NCI-H187 (cell line): ENCODE measurements at places on chromosomes 3 and 15.

- no peak for DNase-seq
These were observed 178.1 kb upstream of the TSC22D2 start for GRCh38 chr3:150230037-150230436.

DNA sequence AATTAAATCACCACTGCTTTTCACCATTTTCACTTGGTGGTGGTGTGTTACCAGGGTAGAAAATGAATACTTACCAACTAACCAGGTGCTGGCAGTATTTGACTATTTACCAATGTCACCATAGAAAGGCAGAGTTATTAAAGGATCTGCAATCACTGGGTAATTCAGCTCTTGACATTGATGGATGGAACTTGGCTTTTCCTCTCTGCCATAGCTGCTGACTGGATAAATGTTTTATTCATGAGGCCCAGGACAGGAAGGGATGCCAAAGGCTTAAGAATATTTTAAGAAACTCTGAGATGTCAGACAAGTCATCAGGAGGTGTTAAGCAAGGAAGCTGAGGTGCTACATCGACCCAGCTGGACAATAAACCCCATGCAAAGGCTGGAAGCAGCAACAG is 495.5 kb upstream of the CFAP20DC start:
- no peak for DNase-seq

DNA sequence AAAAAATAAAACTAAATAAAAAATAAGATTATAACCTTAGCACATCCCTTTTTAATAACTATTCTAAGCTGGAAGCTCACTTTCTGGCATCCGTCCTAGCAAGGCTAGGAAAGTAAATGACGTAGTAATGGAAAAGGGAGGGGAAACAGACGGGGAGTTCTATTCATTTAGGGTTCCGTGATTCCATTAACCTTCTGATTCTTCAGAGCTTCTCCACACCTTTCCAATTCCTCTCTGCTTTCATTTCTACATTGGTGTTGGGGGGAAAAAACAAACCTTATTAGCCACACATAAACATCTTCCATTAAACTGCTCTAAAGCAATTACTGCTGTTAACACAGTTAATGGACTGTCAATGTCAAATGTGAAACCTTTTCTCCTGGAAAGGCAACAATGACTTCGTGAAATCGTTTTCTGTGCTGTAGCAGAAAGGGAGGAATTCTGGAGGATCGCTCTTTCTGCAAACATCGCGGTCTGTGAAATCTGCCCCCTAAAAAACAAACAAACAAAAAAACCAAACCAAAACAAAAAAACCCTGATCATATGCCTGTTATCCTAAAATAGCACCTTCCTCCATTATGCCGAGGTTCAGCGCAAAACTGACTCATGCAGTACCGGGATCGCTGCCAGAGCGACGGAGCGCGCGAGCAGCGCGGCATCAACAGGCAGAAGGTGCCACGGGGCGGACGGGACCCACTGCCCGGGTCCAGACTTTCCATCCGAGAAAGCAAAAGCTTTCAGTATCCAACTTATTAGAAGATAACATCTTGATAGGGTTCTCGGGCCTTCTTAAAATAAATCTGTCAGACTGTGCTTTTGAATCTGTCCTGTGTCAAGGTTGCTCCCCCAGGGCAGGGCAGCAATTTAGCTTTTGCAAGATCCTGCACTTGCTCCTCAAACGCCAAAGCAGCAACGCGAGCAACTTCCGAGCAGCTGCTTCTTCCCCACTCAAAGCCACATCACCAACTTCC is 156.2 kb downstream of the FGF12 start:
- DNase-seq: no peak

- no peak for DNase-seq
These were observed 321.8 kb downstream of the TBC1D5 start for GRCh38 chr3:17420668-17421067.

DNA sequence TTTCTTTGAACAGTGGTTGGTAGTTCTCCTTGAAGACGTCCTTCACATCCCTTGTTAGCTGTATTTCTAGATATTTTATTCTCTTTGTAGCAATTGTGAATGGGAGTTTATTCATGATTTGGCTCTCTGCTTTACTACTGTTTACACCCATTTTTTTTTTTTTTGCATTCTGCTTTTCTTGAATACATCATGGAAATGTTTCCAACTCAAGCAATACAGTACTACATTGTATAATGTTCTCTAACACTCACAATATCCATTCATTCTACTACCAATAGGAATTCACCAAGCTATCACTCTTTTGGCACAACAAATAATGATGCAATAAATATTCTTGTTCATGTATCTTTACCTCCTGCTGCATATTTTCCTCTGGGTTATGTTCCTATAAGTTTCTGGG is 801.7 kb downstream of the NTRK3 start:
- no peak for DNase-seq

- DNase-seq: no peak
These were observed 1.9 kb downstream of the DNAJA4 start for GRCh38 chr15:78266229-78266628.

DNA sequence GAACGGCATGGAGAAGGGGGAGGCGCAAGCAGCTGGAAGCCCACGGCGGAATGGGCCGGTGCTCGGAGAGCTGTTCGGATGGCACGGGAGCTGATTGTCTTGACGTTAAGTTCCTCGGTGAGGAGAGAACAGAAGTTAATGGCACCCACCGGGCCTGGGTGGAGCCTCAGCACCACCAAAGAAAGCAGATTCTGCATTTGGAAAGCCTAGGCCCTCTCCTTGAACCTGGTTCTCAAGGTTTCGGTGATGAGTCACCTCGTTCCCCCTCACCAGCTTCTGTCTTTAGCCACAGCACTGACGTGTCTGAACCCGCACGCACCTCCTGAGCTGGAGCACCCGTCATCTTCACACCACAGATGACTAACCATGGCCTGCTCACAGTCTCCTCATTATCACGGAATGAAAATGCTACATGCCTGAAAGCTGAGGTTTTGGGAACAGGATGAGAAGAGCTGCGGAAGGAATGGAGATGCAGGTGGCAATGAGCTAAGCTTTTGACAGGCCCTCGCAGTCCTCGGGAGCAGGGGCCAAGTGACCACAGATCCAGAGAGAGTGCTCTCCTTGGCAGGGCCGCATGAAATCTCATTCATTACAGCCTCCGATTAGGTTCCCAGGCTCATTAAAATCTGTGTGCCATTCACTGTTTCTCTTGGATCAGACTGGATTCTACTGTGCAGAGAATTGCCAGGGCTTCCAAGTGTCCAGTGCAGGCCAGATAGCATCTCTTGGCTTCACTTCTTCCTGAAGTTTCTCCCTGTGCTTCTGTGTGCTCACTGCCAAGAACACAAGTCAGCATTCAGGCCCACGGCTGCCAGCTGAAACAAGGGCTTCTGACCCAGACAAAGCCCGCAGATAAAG is 96.3 kb upstream of the DLG1 start:
- no peak for DNase-seq

- no peak for DNase-seq
These were observed 108.5 kb downstream of the ECT2 start for GRCh38 chr3:172859041-172859440.

DNA sequence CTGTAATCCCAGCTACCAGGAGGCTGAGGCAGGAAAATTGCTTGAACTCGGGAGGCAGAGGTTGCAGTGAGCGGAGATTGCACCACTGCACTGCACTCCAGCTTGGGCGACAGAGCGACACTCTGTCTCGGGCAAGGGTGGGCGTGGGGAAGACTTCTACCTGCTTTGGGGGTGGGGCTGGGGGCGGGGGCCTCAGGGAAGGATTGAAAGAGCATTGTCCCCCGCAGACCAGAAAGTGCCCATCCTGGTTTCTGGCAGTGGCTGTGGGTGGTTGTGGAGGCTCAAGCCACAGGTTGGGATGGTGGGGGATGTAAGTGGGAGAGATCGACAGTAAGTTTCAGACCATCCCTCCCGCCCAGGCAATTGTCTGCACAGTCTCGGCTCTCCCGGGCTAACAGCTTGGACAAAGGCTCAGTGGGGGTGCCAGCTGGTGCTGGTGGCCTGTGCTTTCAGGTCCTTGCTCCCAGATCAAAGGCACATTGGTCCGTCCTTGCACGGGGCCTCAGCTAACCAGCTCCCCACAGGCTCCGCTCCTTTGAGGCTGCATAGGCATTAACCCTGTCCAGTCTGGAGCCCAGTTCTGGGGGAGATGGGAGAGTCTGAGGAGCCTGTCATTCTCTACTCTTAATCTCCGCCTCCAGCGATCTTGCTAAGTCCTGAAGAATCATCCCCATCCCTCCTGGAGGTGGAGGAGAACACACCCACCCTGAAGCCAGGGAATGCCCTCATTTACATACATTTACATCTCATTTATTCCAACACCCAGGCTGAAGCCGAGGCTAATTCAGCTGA is 8.6 kb downstream of the SCN5A start:
- no peak for DNase-seq

DNA sequence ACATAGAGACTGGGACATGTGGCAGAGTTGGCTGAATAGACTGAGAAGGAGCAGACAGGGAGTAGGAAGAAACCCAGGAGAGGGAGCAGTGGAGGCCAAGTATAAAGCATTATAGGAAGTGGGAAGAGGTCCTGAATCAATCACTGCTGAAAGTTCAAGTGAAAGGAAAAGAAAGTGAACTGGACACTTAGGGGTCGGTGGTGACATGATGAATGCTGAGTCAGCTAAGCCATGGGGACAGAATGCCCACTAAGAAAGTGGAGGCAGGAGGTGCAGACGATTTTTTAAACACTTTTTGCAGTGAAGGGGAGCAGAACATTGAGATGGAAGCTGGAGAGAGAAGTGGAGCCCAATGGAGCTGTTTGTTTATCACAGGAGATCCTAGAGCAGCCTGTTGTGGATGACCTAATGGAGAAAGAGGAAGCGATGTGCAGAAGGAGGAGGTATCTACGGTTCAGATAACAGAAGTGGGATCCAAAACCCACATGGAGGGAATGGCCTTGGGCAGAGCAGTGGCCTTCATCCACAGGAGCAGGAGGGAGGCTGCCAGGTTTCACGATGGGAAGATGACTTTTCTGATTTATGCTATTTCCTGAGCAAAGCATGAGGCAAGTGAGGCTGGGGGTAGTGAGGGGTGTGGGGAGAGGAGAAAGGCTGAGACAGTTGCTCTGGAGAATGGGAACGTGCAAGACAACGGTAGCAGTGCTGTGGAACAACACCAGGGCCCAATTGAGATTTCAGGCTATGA is 208.2 kb downstream of the RPLP1 start:
- DNase-seq: no peak

- no peak for DNase-seq
These were observed 660 bp upstream of the ADAMTSL3 start for GRCh38 chr15:83653288-83653638.

GRCh38 chr15:70561885-70562284 is 201.5 kb downstream of the UACA start:
- no peak for DNase-seq

GRCh38 chr3:79632842-79633241 is 135.0 kb downstream of the ROBO1 start:
- no peak for DNase-seq

DNA sequence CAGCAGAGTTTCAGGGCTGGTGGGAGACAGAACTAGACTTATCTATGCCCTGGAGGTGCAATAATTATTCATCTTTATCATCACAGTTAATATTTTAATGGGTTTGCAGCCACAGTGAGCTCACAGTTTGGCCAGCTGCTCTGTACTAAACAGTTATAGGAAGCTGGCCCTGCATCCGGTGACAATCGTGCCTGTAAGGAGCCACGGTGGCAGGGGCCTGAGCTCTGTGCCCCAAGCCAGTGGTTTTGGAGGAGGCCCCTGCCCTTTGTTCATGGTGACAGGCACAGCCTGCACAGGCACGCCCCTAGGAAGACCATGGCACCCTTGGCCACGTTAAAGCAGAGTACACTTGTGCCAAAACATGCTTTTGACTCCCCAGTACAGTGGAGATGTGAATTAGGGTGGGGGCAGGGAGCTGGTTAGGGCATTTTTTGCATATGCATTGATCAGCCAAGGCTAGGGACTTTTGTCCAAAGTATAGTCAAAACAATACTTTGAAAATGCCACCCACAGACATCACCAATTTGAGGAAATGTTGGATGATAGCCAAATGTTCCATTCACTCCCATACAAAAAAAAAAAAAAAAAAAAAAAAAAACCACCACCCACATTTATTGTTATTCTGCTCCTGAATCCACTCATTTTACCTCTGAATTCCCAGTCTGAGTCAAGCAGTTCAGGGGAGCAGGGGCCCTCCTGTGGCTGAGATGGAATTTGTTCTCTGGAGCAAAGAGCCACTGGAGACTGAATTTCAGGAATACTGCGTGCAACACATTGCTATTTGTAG is 3.4 kb upstream of the RFTN1 start:
- DNase-seq: no peak

- no peak for DNase-seq
These were observed 76.0 kb downstream of the SLCO3A1 start for GRCh38 chr15:91929509-91929908.

GRCh38 chr3:126743781-126744180 is 39.7 kb downstream of the CHCHD6 start:
- no peak for DNase-seq

GRCh38 chr3:192187485-192188051 is 539.8 kb downstream of the FGF12 start:
- no peak for DNase-seq

DNA sequence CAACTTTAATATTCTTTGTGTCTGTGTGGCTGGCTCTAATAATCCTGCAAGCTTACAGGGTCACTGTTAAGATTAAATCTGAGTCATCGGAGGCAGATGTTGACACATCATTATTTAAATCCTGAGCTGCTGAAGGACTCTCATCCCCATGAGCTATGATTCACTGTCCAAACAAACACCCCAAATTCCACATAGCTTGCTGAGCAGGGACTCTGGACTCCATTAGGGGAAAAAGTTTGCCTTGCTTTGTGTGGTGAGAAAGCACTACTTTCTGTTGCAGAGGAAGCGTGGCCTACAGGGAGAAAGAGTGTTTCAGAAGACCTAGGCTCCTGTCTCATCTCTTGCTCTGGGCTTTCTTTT is 213.7 kb downstream of the PDCD6IP start:
- DNase-seq: no peak

DNA sequence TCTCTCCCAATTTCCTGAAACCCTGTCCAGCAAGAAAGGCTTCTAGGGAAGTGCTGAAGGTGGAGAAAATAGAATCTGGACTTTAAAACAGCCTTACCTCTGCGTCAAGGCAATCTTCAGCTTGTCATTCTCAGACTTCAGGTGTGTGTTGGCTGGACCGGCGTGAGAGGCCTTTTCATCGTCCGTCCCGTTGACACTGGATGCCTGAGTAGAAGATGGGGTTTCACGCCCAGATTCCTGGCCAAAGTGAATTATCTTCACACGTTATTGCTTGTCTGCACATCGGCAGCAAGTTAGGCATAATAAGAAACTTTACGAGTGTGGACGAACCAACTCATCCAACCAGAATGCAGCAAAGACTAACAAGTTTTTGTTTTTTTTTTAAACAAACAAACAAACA is 49.5 kb downstream of the WHAMM start:
- DNase-seq: no peak

DNA sequence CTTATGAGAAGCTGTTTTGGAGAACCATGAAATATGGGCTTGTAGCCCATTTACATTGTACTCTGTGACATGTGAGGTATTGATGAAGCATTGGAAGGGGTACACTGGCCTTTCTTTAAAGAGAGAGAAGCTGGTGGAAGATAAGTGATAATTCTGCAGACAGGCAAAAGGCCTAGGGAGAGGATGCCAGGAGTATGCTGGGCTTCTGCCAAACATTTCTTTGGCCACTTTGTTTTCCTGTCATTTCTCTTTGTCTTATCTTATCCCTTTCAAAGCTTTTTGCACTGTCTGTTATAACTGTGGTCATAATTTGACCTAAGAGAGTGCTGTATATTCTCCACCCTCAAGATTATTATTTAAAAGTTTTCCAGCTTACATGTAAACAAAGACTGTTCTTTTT is 109.6 kb upstream of the SEMA6D start:
- DNase-seq: no peak
